ENCODE measurements at places on chromosomes 5 and 9.

GRCh38 chr9:76900884-76901440, 5.0 kb downstream of the PRUNE2 start:
- DNase-seq, result no peak

GRCh38 chr5:151295791-151296477, 7.6 kb downstream of the SLC36A3 start:
- no peak for DNase-seq

DNA sequence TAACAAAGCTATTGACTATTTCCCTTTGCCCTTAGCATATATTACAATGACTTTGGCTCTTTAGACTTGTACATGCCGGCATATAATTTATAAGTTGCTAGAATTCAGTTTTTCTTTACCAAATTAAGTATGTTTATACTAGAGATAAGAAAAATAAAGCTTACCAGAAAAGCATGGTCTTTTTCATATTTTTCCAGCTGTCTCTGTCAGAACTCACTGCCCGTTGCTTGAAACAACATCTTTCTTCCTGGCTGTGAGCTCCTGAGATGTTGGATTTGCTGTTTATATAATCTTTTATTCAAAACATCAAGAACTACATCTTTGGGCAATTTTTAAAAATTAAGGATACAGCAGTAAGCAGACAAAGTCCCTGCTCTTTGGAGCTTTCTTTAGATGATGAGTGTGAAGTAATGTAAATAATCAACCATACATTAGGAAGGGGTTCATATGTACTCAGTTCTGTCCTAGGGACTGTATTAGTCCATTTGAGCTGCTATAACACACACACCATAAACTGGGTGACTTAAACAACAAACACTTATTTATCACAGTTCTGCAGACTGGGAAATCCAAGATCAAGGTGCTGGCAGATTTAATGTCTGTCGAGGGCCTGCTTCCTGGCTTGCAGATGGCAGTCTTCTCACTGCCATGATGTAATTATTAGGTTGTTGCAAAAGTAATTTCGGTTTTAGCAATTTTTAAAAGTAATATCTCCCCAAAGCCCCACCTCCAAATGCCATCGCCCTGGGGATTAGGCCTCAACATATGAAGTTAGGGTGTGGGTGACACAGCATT, 45.4 kb upstream of the RANBP3L start:
- no peak for DNase-seq

GRCh38 chr5:138661291-138661960, 86.2 kb upstream of the HSPA9 start:
- no peak for DNase-seq

GRCh38 chr5:162824360-162824759, 613.0 kb upstream of the CCNG1 start:
- DNase-seq, result no peak

DNA sequence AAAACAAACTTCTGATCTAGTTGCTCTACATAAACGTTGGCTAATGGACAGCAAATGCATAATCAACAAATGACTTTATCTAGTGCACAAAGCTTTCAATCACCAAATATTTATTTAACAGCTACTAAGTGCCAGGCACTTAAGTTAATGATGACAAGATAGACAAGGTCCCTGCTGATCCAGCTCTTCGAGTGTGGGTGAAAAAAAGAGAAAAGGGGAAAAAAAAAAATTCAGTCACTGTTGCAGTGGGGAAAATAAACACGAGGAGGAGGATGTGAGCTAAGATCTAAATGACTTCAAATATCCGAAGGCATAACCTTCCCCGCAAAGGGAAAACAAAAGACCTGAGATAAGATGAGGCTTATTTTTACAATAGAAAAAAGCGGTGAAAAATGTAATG, 9.6 kb downstream of the PSIP1 start:
- DNase-seq, result no peak

- DNase-seq, result no peak
Measured at GRCh38 chr9:77729177-77729576, 81.1 kb upstream of the GNA14 start.

GRCh38 chr5:15834596-15835245, 334.7 kb downstream of the FBXL7 start:
- no peak for DNase-seq

DNA sequence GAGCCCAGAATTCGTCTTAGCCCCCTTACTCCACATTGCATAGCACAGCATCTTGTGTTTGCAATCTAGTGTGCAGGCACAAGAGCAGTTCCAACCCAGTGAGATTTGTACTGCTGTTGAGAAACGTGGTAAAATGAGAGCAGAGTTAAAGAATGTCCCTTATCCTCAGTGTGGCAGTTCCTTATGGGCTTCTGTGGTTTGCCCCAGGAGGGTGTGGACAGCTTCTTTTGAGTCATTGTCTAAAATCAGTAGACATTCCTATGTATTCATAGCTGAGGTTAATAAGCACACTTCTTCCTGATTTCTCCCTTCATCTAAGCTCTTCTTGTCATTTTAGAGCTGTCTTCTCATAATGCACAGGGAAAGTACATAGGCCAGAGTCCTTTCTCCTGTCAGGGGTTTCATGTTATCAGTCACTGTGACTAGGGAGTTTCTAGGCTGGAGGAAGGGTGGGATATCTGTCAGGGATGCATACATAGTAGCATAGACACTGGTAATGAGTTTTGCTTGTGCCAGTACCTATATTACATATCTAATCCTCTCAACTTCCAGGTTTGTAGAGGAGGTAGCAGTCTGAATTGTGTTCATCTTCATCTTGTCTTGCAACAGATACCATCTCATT, 2.0 kb upstream of the CAVIN4 start:
- no peak for DNase-seq

- DNase-seq, result no peak
Measured at GRCh38 chr9:121896545-121896943, 196.6 kb downstream of the TTLL11 start.

DNA sequence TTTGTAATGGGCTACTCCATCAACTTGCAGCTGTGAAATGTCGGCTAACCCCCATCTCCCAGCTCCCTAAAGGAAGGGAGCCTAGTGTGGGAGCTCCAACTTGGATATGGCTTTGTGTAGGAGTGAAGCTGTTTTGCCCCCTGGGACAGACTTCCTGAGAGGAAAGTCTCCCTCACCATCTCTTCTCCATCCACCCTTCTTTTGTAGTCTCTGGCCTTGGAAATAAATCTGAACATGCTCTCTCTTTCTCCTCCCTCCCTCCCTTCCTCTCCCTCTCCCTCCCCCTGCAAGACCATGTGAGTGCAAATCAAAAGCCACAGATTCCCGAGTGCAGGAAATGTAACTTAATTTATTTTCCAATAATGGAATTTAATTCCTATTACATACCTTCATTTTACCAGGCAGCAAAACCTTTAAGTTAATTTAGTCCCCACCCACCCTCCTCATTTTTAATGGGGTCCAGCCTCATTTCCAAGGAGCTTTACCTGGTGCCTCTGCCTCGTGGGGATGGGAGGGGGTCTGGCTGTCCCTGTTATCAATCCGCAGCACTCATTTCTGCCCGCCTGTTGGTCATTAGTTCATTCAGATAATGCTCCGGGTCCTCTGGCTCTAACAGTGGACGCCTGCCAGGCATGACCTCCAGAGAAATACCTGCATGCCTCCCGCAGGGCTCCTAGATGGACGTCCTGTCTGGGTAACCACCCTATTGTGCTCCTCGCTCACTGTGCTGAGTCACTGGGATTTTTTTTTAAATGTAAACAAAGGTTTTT, 122.9 kb upstream of the TAF11L2 start:
- no peak for DNase-seq

GRCh38 chr9:19768798-19769197, 20.0 kb downstream of the SLC24A2 start:
- DNase-seq, result no peak

GRCh38 chr5:88929385-88929784, 46.4 kb upstream of the MEF2C start:
- DNase-seq, result no peak

- DNase-seq, result no peak
Measured at GRCh38 chr5:163943546-163943945, 438.1 kb downstream of the MAT2B start.

GRCh38 chr5:56330167-56330566, 97.0 kb upstream of the ANKRD55 start:
- DNase-seq, result no peak

- no peak for DNase-seq
Measured at GRCh38 chr5:149749481-149750365, 19.6 kb downstream of the PPARGC1B start.

- DNase-seq, result no peak
Measured at GRCh38 chr9:107732781-107733522, 243.4 kb upstream of the KLF4 start.
